ENCODE measurements at places on chromosomes 4 and X. TPM values are rescaled to one million over a fixed set of nuclear protein-coding genes. Genes with fewer than 3 reads are reported as not detected.

The CSAG2 gene
- total RNA-seq, result not detected

The NLRP2B gene
- total RNA-seq, result not detected

The TMPRSS11D gene
- not detected for total RNA-seq

The FHL1 gene
- 15.8 TPM for total RNA-seq

The TLR1 gene
- total RNA-seq, result 3.6 TPM

The FABP2 gene
- not detected for total RNA-seq
